ENCODE measurements at places on chromosomes 6 and 20.

DNA sequence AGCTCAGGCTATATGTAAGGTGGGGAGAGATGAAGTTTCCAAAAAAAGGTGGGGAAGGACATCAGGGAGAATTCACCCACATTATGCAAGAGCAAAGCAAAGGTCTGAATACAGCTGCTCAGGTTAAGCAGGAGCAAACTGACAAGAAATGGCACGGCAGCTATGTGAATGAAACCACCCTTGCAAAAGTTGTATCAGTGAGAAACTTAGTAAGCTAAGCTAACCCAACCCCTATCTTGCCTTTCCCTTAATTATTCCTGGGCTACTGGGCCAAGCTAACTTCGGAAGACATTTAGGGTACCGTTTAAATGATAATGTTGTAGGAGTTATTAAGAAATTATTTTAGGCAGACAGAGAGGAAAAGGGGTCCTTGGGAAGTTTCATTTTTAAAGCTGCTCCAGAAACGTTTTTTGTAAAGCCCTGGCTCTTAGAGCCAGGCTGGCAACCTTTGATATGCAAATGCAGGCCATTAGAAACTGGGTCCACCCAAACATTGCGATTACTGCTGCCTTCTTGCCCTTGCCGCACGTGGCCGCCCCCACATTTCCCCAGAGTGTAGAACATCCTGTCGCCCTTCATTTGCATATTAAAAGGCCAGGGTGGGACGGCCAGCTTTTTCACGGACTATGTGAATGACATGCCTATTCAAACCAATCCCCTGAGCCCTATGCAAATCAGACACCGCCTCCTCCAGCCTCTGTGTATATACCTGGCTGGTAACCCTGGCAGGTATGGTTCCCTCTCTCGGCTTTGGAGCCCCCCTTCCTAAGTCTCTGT, 60.5 kb upstream of the SAMD5 start:
- no peak for DNase-seq

DNA sequence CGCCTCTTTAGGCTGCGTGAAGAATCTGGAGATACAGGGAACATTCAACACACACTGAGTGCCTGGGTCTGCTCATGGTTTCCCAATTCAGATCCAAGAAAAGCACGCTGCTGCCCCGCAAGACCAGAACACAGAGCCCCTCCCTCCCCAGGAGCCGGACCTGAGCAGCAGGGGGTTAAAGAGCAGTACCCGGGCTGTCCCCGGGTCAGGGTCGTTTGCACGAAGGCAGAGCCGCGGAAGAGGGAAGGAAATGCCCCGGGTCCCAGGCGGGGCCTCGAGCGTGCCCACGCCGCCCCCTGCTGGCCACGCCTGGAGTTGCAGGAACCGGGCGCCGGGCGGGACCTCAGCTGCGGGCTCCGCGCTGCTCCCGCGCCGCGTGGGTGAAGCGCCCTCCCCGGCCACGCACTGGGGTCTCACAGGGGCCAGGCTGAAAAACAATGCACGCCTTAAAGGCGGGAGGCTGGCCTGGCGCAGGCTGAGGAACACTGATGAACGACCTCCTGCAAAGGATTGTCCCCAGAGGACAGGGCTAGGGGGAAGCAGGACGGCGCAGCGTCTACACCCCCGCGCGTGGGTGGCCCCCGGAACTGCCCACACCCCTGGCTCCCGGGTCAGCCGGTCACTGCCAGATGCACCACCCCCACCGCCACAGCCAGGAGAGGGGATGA, 48.9 kb downstream of the ANKRD60 start:
- DNase-seq: peak; percentile 68

DNA sequence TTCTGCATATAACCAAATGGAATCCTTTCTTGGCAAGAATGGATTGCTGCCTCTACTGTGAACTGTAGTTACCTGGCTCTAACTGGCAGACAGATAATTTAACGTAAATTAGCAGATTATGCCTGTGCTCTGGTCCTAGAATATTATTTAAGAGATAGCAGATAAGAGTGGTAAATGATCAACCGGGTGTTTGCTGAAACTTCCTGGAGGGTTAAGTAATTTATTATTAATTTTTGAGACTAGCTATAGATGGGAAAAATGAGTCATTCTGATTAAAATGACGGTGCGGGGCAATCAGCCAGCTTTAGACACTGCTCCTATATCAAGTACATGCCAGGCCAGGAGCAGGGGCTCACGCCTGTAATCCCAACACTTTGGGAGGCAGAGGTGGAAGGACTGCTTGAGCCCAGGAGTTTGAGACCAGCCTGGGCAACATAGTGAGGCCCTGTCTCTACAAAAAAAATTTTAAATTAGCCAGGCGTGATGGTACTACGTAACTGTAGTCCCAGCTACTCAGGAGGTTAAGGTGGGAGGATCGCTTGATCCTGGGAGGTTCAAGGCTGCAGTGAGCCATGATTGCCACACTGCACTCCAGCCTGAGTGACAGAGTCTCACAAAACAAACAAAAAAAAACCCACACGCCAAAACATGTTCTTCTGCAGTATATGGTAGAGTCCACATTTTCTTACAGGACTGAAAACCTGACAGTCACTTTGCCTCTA, 22.6 kb downstream of the B4GALT5 start:
- DNase-seq: no peak

GRCh38 chr20:62748311-62748710, 39.7 kb downstream of the NTSR1 start:
- DNase-seq: no peak

GRCh38 chr6:61841958-61842357, 444.1 kb downstream of the KHDRBS2 start:
- DNase-seq: no peak

DNA sequence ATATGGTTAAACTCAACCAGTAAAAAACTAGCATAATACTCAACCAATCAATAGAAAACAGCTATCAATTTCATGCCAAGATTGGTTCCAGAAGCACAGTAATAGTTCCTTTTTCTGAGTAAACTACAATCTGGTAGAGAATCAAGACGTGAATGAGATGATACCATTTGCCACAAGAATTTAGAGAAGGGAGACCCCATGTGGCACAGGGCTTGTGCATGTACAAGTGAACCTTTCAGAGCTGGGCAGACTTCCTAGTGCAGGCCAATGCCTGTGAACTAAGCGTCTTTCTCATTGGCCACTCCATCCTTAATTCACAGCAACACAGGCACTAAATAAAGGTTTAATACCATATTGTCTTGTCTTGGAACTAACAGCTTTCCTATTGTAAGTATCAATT, 213.5 kb downstream of the RFPL4B start:
- DNase-seq: no peak

DNA sequence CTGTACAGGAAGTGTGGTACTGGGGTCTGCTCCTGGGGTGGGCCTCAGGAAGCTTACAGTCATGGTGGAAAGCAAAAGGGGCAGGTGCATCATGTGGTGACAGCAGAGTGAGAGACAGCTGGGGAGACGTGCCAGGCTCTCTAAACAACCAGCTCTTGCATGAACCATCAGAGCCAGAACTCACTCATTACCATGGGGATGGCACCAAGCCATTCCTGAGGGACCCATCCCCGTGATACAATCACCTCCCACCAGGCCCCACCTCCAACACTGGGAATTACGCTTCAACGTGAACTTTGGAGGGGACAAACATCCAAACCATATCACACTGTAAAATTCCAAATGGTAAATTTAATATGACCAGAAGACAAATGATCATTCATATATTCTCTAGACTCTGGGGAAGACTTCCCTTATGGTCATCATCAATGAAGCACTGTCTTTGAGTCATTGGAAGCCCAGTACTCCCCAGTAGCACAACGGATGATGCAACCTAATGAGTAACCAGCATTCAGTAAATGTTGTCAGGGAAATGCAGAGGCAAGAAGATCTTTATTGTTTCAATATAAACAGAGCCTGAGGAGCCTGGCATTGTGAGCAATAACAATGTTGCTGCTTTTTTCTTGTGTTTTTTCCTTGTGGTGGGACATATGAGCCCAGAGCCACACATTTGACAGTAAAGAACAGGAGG, 48.2 kb upstream of the RALY start:
- peak; percentile 11 for DNase-seq

All from anterior cingulate cortex (tissue), 58 donors.